Esophagus squamous epithelium (tissue), 5 donors: ENCODE measurements at places on chromosomes 6 and 20.

DNA sequence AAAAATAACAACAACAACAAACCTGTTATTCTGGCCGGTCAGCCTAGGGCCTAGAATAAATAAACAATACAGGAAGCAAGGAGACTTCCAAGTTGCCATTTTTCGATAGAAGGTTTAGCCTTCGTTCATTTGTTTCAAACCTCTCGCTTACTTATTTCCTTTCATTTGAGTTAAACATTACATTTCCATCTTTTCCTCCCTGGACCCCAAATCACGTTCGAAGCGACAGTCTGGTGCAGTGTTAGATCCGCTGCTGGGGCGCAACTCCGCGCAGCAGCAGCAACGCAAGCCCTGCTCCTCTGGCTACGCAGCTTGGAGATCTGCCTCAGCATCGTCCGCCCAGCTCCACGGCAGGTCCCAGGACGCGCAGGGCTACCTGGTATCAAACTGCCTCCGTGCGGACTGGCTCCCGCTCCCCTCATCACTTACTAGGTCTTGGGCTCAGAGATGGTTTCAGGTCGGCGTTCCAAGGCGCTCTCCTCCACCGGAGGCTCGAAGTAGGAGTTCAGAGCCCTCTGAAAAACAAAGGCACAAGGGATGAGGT lies 530 bp downstream of the TDP2 start:
- DNase-seq = no peak

- DNase-seq = no peak
Observed at GRCh38 chr20:32742322-32743236, 688 bp downstream of the COMMD7 start.

DNA sequence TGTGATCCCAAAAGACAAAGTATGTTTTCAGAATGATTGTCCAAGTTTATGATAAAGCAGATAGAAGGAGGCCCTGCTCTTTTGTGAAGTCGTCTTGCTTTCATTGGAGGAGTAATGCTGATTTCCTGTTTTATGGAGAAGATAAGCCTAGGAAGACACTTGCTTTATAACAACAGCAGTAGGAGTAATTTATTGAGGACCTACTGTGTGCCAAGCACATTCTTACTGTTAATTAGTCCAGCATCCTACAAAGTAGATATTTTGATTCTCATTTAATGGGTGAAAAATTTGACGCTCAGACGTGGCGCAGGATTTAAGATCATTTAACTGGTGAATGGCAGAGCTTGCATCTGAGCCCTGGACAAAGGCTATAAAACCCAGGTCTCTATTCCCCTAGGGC lies 87.6 kb downstream of the ZDHHC14 start:
- DNase-seq = no peak

DNA sequence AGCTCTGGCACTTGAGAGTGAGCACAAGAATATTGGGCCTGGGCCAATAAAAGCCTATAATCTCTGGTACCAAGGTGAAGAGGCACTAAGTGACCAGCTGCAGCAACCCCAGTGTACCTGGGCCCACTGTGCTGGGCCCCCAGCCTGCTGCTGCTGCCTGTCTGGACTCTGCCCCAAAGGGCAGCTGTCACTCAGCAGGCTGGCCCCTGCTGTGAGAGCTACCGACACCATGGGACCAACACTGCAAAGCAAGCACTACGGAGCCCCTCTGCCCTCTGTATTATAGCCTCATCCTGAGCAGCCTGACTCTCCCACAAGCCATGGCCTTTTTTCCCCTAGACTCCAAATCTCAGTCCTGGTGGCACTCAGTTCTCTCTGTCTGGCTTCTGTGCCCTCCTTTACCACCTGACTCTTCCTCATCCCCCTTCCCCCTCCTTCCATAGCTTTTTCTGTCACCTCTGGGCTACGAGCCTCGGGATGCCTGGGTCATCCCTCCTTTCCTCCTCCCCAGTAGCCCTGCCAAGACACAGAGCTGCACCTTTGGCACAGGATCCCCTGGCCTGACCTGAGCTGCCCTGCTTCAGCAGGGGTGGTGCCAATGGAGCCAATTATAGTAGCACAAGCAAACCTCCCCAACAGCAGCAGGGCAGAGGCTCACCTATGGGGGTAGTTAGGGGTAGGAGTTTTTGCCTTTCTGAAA lies 14.2 kb downstream of the RRP36 start:
- DNase-seq = no peak

- no peak for DNase-seq
Observed at GRCh38 chr6:75299801-75300530, 15.4 kb upstream of the TMEM30A start.

- no peak for DNase-seq
Observed at GRCh38 chr6:116018976-116019375, 41.7 kb downstream of the FRK start.

- DNase-seq = no peak
Observed at GRCh38 chr6:44183783-44184182, 25.2 kb downstream of the CAPN11 start.

DNA sequence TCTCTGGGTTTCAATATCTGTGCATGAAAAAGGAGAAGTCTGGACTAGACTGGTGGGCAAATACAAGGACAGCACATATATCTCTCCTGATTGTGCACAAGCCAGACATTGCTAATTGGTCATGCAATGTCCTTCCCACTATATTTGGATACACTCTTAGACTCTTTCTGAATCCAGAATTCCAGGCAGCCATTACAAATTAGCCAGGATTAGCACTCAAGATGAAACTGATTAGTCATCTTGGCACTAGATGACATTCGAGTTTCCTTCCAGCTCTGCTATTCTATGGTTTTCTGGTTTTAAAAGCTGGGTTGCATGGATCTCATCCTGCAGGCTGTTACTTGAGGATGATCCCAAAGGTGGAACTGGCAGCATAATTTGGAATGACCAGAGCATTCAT lies 73.2 kb downstream of the SCP2D1 start:
- no peak for DNase-seq

DNA sequence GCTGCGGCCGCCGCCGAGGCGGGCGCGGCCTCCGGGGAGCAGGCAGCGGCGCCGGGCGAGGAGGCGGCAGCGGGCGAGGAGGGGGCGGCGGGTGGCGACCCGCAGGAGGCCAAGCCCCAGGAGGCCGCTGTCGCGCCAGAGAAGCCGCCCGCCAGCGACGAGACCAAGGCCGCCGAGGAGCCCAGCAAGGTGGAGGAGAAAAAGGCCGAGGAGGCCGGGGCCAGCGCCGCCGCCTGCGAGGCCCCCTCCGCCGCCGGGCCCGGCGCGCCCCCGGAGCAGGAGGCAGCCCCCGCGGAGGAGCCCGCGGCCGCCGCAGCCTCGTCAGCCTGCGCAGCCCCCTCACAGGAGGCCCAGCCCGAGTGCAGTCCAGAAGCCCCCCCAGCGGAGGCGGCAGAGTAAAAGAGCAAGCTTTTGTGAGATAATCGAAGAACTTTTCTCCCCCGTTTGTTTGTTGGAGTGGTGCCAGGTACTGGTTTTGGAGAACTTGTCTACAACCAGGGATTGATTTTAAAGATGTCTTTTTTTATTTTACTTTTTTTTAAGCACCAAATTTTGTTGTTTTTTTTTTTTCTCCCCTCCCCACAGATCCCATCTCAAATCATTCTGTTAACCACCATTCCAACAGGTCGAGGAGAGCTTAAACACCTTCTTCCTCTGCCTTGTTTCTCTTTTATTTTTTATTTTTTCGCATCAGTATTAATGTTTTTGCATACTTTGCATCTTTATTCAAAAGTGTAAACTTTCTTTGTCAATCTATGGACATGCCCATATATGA lies 3.2 kb downstream of the MARCKS start:
- no peak for DNase-seq

- no peak for DNase-seq
Observed at GRCh38 chr6:152701863-152702401, 4.2 kb downstream of the MYCT1 start.

DNA sequence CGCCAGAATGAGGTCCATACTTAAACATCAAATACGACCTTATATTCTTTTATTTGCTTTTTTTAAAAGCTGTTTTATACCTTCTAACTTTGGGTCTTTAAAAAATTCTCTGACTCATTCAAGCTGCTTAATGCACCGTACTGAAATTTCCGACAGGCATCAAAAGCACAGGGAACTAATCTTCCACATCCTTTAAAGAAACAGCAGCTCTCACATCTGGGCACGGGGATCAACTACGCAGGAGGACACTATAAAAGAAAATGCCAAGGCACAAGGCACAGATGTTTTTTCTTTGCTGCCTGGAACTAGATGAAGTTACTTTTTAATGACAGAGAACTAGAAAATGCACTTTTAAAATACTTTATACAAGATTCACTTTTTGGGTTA lies 112.4 kb upstream of the ARG1 start:
- DNase-seq = no peak

- no peak for DNase-seq
Observed at GRCh38 chr20:59406446-59406845, 106.0 kb downstream of the EDN3 start.

GRCh38 chr6:62528894-62529526 lies 243.0 kb upstream of the KHDRBS2 start:
- DNase-seq = no peak

DNA sequence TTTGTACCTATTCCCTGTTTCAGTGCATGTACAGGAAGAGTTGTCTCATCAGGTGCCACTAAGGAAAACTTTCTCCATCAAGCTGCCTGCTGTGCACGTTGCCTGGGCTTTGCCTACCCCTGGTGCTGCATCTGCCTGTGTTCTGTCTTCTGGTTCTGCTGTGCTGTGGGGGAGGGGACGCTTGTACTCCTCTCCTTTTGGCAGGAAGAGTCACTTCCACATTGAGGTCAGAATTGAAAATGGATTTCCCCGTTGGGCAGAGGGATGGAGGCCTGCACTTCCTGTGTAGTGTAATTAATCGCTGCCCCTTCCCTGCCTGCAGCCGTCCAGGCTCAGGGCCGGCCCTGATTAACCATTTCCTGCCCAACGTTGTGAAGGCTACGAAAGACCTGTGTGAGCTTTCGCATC lies 153.3 kb downstream of the SCML4 start:
- DNase-seq = no peak

DNA sequence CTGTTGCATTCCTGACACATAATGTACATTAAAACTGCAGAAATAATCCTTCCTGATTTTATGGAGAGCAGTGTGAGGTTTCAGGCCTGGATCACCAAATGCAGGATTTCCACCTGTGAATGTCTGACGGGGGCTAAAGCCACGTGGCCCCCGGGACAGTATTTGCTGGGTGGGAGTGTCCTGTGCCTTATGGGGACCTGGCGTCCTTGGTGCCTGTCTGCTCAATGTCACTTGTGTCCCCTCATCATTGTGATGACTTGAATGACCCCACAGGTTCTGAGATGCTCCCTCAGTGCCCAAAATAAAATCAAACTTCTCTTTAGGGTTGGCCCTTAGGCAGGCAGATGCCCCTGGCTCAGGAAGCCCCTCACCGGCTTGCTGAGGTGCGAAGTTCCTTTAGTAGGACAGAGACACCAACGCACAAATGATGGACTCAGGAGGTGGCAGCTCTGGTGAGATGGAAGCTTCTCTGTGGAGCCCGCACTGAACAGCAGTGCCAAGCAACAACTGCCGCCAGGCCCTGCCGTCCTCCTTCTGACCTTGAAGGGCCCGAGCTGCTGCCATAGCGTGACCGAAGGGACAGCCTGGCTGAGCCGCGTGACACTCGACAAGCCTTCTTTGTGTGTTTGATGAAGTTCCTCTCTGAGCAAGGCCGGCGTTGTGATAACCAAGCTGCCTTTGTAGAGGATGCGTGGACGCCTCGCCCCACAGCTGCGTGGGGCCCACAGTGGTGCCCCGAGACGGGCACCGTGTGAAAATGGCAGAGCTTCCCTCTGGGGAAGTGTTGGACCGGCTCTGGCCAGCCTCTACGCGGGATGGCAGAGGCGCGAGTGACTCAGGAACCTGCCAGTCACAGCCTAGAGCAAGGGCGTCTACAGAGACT lies 30.9 kb downstream of the FRMD1 start:
- DNase-seq = no peak

DNA sequence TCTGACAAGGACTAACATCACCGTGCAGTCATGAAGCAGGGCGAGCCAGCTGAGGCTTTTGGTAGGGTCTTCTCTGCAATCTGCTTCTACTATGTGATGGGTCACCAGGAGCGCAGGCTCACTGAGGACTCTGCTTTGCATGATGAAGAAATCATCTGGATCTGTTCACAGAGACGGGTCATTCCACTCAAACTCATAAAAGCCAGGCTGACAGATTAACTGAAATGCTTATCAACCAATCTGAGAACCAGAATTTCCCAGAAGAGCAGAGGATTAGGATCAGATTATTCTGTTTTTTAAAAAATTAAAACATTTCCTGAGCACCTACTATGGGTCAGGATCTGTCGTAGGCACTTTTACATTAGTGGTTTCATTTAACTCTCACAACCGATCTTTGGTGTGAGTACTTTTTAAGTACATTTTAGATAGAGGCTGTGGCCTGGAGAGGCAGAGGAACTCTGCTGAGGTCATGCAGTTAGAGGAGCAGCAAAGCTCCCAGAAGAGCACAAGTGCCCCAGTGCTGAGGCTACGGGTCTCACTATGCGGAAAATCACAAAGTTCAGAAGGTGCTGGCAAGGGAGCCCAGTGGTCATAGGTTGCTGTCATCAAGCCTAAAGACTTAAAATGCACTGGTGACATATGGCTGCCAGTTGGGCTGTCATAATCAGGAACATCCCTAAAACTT lies 109.1 kb downstream of the BACH2 start:
- no peak for DNase-seq

DNA sequence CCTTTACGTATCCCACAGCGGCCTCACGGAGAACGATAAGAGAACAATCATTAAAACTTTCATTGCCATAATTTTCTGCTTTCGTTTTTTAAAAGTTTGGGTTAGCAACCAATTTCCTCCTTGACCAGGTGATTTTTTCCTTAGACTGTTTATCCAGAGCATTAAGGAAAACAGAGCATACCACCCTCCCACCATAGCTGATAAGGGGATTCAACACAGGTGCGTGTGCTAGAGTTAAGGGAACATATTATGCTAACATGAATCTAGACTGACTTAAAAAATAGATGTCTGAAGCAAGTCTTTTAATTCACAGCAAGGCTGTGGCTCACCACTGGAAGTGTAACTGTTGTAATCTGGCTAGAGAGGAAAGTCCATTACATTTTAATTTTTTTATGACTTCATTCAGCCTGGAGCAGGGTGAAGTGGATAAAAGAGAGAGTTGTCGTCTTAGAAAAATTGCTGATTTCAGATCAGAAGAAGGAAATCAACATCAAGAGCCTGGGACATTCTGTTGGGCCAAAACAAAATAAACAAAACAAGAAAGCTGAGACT lies 5.5 kb upstream of the SLC22A2 start:
- DNase-seq = no peak

DNA sequence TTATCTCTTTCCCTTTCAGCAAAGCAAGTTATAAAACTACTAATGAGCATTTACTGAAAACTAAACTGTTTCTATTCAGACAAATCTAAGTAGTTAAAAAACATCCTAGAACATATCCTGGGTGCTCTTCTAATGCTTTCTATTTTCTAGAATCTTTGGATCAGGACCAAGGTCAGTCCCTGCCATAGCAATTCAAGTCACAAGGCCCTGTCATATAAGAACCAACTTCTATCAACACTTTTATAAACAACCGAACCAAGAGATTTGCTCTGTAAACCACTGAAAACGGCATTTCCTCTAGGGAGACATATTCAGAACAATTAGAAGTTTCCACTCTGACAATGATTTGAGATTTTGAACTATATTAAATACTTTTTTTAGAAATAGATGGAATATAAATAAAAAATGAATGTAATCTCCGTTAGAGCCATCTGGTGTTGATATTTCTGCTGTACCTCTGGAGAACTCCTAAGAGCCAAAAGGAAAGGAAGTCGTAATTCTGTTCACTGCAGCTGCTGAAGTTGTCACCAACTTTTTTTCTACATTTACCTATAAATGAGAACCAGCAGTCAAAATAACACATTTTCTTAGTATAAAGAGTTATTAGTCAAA lies 51.4 kb upstream of the LGSN start:
- DNase-seq = no peak
